Right renal cortex interstitium (tissue), 3 donors: ENCODE measurements at places on chromosomes 11 and 22. TPM values are rescaled to one million over a fixed set of nuclear protein-coding genes. Genes with fewer than 3 reads are reported as not detected.

DNA sequence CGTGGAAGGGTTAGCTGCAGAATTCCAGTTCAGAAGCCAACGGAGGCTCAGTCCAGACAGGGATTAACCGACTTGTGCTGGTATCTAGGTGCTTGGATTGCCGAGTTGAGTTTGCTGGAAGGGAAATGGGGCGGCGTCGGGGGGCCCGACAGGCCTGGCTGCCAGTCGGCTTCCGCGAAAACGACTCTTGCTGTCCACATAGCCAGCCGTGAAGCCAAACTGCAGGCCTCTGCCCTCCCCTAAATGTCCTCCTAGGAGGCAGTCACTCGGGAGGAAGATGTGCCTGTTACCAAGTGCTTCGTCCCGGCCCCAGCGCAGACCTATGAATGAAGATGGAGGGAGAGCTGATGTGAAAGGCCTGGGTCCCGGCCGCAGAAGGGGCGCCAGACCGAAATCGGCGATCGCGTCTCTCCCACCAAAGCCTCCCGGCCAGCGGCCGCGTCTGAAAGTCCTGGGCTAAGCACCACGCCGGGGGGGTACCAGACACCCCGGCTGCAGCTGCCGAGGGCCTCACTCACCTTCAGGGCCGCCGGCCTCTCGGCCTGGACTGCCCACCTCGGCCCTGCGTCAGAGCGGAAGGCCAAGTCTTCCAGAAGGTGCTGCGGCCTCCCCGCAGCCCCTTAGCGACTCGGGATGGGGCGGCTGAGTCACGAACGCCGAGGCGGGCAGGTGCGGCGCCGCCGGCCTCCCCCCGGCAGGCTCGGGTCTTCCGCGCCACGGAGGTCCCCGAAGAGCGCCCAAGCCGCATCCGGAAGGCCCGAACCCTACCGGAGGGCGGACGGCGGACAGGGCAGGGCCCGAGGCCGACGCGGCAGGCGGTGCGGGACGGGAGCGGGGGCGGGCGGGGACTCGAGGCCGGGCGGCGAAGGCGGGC, 7.5 kb downstream of the DPAGT1 start:
- DNase-seq = no peak

Gene KRTAP5-9
- 0.67 TPM for polyA plus RNA-seq

DNA sequence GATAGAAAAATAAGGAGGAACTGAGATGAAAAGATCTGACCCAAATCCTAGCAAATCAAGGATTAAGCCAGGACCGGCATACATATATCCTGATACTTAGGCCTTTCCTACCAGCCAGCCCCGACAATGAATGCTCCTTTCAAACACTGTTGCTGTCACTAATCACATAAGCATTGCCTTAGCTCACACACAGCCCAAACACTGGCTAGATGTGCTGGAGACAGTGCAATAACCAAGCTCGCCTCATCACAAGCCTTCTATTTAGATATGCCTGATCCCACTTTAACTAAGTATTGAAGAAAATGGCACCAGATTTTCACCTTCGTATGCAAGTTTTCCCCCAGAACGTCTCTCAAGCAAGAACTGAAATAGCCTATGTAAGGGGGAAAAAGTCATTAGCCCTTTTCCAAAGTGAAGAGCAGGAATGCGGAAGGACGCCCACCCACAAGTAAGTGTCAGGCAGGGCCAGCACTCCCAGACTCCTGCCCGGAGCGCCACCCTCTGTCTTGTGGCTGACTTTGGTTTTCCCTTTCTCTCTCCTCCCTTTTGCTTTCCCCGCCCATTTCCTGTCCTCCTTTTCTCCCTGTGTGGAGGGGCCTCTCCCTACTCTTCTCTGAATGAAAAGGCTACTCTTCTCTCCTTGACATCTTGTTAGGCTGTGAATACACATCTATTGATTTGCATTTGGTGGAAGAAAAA, 8.9 kb upstream of the OPCML start:
- DNase-seq = no peak

- DNase-seq = no peak
Observed at GRCh38 chr22:36325154-36326031, 62.4 kb downstream of the MYH9 start.

DNA sequence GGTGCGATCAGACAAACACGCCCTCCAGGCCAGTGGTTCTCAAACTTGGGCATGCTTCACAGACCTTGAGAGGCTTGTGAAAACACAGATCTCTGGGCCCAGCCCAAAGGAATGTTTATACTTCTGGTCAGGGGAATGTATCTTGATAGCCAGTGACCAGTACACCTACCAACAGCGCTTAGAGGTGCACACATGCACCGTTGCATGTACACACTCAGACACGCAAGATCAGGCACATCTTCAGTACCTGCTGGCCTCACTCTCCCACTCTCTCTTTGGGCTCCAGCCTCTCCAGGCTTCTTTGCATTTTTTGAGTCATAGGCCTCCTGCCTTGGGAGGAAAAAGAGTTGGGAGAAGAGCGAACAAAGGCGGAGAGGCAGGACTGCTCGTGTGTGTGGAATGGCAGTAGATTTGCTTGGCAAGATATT, 11.7 kb upstream of the FXYD6 start:
- no peak for DNase-seq

- DNase-seq = no peak
Observed at GRCh38 chr11:114140826-114141225, 81.3 kb downstream of the ZBTB16 start.

Gene SYCE3
- 0.28 TPM for polyA plus RNA-seq

Gene SESN3
- polyA plus RNA-seq = 71.4 TPM

Gene PNPLA5
- polyA plus RNA-seq = 0.08 TPM

DNA sequence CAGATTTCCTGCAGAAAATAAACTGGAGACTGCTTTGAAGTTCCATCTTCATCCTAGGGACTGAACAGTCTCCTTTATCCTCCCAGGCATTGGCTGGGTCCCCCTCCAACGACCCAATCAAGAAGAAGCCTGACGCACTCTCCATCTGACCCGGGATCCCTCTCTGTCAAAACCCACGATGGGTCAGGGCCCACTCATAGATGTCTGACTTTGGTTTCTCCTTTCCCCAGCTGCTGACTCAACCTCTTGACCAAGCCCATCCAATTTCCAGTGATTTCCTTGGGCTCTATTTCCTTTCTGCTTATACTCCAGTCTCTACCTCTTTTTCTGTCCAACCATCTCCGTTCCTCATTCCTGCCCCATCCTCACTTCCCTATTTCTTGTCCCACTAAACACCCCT, 189.7 kb downstream of the MIAT start:
- no peak for DNase-seq

GRCh38 chr11:1510928-1511327, 24.3 kb upstream of the MOB2 start:
- no peak for DNase-seq

GRCh38 chr11:120212259-120212878, 1.5 kb downstream of the OAF start:
- DNase-seq = no peak

Gene TMPRSS4
- polyA plus RNA-seq = 27.4 TPM

Gene F2
- polyA plus RNA-seq = 0.35 TPM

Gene WDR74
- polyA plus RNA-seq = 31.2 TPM

DNA sequence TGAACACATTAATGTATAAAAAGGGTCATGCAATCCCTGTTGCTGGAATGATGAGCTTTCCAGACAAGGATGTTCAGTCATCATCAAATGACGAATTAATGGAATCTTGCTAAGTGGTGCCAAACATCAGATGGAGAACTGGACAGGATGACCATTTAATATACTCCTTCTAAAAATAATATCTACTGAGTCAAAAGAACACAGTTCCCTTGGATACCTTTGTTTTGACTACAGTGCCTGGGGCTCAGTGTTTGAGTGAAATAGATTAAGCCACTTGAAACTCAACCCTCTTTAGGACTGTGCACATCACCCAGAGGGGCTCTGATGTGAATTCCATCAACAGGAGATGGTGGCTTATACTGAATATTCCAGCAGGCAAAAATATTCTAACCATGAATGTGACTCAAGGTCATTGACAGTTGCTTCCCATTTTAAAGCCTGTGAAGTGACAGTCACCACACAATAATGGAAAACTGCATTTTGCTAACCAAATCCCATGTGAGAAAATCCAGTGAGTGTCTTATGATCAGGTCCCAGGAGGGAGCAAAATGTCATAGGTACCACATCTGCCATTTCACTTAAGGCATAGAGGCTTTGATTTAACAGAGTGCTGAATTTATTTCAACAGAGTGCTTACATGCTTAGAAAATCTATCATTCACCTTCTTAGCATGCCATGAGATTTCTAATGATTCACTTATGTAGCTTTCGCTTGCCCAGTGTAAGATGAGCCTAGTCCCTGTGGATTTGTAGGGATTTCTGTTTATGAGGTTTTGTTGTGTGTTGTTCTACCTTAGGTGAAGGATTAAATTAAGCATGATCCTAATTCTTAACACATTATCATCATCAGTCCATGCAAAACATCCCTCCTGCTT, 41.3 kb upstream of the SLN start:
- no peak for DNase-seq

DNA sequence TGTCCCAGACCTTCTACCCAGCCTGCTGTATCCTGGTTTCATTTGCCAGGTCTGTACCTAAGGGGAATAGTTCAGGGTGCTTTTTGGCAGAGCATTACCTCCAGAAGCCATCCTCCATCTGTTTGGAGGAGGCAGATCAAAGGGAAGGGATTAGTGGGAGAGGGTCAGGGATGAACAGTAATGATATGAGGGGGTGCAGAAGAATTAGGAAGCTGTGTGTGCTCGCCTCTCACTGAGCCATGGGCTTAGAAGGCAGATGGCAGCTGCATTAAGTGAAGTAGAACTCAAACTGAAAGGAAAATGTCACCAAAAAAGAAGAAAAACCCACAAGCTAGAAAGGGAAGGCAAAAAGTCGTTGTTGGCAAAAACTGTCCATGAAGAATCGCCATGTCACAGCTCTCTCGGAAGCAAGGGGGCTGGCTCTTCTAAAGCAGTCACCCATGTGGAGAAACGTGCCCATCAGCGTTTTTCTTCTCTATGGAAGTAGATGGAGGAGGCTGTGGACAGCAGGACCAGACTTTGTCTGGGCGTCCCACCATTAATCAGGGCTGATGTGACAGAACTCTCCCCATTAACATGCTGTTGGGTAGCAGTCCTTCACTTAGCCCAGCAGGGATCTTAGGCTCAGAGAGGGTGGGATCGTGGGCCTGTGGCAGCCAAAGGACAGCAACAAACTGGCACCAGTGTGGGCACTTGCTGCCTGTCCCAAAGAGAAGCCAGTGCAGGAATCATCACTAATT, 46.8 kb downstream of the CEP164 start:
- DNase-seq = no peak

GRCh38 chr11:23413057-23413456, 552.8 kb upstream of the CCDC179 start:
- DNase-seq = no peak

Gene APOA4
- not detected for polyA plus RNA-seq

GRCh38 chr11:36600180-36600579, 2.1 kb upstream of the RAG2 start:
- no peak for DNase-seq
